ENCODE measurements at places on chromosomes 1 and 21.

DNA sequence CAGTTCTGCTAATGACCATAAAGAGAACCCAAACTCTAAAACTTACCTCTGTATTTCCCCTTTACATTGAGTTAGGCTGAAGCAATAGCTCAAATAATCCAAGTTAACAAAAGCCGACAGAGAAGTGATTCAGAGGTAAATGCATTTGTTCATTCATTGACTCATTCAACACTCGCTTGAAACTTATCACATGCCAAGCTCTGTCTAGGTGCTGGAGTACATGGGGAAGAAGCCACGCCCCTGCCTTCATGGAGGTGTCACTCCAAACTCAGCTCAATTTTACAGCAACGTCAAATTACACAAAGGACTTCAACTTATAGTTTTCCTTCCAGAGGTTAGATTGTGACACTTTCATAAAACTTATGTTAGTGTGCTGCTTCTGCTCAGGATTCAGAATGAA lies 45.8 kb downstream of the SLC25A24 start:
- DNase-seq = no peak

- DNase-seq = no peak
Measured at GRCh38 chr1:214432245-214432644, 119.2 kb downstream of the PTPN14 start.

DNA sequence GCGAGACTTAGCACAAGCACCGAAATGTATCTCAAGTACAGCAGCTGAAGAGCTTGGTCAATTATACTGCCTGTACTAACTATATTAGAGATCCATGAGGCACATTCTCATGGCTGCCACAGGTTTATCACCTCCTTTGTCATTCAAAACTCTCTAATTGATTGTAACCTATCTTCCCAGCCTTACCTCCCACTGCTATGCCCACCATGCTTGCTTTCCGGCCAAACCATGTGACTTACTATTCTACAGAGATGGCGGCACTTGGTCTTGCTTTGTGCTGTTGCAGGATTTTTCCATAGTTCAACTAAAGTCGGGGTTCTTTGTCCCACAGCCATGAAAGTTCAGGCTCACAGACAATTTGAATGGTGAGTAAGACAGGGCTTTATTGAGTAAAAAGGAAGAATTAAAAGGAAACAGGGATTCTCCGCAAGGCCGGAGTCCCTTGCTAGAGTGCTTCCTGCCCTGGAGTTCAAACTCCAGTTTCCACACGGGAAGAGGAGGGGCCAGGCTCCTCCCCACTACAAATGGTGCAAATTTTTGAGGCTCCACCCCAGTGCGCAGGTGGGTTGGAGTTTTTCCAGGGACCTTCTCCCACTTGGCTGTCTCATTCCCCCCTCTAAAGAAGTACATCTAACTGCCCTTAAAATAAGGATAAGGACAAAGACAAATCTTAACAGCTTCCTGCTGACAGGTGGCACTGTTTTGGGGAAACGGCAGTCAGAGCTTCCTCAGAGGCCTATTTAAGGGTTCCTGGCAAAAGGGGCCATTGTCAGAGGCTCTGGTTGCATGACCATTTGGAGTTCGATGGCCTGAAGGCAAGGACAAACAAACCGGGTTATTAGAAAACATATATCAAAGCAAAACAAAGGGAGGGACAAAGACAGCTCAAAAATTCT lies 28.7 kb downstream of the FMO2 start:
- no peak for DNase-seq

GRCh38 chr1:12616709-12617373 lies 1.2 kb downstream of the DHRS3 start:
- no peak for DNase-seq

GRCh38 chr1:211628417-211628816 lies 47.0 kb downstream of the NEK2 start:
- no peak for DNase-seq

DNA sequence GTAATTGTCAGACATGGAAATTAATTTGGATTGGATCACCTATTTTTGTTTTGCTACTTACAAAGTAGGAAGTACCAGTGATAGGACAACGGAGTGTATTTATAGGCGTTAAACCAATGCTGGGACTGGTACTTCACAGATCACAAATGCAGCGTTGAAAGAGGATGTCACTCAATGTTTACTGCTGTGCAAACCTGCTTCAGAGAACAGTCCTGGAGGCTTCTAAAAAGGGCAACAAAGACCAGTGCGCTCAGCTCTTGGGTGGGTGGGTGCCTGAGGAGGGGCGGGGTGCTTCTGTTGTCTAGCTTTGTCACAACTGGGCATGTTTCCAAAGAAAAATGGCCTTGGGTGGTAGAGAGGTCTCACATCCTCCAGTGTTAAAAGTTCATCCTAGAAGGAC lies 2.1 kb downstream of the C1orf21 start:
- no peak for DNase-seq

- no peak for DNase-seq
Measured at GRCh38 chr1:246306415-246307037, 200.6 kb downstream of the SMYD3 start.

- no peak for DNase-seq
Measured at GRCh38 chr1:94866164-94866807, 46.1 kb downstream of the SLC44A3 start.
